ENCODE measurements at places on chromosomes 13 and 19.

DNA sequence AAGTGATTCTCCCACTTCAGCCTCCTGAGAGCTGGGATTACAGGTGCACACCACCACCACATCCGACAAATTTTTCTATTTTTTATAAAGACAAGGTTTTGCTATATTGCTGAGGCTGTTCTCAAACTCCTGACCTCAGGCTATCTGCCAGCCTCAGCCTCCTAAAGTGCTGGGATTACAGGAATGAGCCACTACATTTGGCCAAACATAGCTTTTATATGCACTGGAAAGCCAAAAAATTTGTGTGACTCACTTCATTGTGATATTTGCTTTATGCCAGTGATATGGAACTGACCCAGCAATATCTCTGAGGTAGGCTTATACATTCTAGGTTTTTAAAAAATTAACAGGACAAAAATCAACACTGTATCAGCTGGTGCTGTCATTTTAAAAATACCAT, 26.8 kb upstream of the ACOD1 start:
- DNase-seq, result no peak

GRCh38 chr19:35110974-35111373, 4.6 kb upstream of the FXYD3 start:
- DNase-seq, result no peak

DNA sequence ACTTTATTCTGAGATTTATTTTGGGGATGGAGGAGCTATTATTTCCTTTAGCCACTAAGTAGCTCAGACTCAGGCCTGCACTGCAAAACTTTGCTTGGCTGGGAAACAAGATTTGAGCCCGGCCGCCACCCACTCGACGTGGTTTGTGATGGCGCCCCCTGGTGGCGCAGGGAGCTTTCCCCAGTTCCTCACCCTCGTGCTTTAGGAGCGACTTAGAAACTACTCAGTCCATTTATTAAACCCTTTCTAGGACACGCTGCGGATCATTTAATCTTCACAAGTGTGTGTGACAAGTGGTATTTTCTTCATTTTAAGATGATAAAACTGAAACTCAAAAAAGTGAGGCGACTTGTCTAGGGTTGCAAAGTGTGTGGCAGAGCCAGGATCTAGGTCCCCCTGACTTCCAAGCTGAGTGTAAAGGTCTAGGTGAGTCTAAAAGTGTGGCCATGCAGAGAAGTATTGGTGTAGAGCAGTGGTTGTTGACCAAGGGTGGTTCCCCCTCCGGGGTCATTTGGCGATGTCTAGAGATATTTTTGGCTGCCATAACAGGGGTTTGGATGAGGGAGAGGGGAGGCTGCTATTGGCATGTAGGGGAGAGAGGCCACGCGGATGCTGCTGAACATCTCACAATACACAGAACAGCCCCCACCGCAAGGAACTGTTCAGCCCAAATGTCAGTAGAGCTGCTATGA, 2.2 kb downstream of the CXCL17 start:
- DNase-seq, result peak; percentile 42

- no peak for DNase-seq
Measured at GRCh38 chr13:111165241-111166010, 50.3 kb downstream of the ARHGEF7 start.

DNA sequence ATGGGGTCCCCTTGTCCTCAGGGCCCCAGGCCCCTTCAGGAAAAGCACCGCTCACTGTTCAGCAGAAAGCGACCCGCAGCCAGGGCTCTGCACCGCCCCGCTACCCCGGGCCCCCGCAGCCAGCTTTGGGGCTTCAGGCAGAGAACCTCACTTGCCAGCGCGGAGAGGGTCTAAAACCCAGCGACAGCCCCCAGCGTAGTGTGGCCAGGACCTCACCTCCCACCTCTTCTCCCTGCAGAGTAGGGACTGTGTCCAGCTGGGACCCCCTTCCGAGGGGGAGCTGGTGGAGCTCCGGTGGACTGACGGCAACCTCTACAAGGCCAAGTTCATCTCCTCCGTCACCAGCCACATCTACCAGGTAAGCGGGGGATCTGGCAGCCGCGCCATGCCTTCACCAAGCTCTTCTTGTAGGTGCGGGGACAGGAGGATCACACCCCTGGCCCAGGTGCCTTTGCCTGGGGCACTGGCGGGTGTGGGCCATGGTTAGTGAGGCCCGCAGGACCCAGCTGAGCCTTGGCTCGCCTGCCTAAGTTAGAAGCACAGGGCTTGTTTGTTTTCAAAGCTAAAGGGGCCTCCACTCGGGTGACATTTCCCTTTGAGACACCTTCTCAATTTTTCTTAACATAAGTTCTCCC, 175.7 kb downstream of the KDM4B start:
- DNase-seq, result no peak

DNA sequence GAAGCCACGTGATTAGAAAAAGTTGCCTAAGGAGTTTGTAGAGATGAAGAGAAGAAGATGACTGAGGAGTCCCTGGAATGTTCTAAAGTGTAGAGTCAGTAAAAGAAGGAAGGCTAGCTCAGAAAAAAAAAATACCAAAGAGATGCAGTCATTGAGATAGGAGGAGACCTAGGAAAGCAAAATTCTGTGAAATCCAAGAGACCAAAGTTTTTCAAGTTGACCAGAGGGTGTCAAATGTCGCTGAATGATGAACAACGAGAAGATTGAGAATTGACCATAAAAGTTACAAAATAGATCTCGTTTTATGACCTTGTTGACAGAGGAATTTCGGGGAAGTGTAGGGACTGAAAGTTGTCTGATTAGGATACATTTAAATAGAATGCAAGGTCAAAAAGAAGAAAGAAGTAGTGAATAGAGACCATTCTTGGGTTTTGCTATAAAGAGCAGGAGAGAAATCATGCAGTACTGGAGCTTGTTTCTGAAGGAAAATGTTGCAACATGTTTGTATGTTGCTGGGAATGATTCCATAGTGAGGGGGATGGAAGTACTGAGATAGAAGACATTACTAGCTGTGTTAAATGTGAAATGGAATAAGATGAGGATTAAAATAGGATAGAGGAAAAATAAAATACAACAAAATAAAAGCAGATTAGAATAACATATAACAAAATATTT, 30.2 kb upstream of the HTR2A start:
- no peak for DNase-seq

GRCh38 chr13:37959284-37959683, 89.7 kb upstream of the TRPC4 start:
- no peak for DNase-seq

GRCh38 chr19:5950741-5951140, 27.2 kb downstream of the RANBP3 start:
- DNase-seq, result no peak

DNA sequence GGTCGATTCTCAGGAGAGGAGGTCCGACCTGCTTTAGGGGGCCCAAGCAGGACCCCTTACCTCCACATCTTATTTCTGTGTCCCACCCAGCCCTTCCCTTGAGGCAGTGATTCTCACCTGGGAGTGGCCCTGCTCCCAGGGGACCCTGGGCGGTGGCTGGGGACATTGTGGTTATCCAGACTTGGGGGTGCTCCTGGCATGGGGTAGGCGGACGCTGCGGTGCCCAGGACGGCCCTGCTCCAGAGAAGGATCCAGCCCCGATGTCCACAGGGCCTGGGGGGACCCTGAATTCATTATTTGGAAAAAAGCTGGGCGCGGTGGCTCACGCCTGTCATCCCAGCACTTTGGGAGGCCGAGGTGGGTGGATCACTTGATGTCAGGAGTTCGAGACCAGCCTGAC, 84.4 kb downstream of the GADD45B start:
- DNase-seq, result no peak

- no peak for DNase-seq
Measured at GRCh38 chr19:17602872-17603510, 47.5 kb downstream of the COLGALT1 start.

DNA sequence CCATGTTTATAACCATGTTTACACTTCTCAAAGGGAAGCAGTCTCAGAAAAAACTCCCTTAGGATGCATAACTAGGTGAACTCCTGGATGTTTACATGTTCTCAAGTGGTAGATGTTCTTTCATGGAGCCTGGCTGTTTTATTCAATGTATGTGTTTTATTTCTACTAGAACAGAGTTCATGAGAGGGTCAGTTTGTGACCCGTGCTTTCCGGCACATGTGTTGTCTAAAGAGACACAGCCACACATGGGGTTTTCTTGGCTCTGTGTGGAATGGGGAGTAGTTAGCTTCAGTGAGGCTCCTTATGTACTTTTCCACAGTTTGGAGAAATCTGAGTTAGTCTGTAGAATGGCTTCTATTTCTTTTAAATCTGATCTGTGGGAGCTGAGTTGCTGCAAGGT, 60.9 kb downstream of the ATP8A2 start:
- DNase-seq, result no peak

DNA sequence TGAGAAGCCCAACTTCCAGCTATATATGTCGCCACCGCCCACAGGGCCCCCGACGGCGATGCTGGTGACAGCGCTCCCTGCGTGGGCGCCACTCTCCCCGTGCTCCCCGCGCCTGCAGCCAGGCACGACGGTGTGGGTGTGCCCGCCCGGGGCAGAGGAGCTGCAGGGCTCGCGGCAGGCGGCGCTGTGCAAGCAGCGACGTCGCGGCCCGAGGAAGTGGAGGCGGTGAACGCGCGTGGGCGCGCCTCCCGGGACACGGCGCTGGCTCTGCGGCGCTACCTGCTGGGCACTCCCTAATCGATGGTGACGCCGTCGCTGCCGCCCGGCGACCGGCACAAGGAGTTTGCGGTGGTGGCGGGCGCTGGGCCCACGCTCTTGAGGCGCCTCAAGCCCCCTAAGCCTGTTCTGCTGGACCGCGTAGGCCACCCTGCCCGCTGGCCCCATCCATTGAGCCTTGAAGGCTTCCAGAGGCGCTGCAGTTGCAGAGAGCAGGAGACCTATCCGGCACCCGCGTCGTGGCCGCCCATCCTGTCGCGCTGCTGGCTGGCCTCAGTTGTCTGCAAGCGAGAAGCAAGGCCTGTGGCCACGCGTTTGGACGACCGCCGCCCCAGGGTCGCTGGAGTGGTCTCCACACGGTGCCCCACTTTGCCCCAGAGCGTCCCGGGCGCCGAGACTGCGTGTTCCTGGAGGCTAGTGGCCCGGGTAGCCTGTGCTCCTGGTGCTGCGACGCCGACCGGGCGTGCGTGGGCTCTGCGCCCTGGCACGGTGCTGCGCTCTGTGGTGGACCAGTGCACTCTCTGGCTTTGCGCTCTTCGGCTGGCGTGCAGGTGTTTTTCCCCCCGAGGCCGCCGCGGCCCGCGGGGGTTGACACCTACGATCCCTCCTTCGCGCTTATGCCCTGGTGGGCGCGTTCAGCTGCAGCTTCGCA, 23.1 kb downstream of the LRFN3 start:
- no peak for DNase-seq

GRCh38 chr19:42441049-42441445, 1.7 kb downstream of the CXCL17 start:
- DNase-seq, result no peak

GRCh38 chr19:5575590-5575989, 7.8 kb upstream of the TINCR start:
- DNase-seq, result no peak

DNA sequence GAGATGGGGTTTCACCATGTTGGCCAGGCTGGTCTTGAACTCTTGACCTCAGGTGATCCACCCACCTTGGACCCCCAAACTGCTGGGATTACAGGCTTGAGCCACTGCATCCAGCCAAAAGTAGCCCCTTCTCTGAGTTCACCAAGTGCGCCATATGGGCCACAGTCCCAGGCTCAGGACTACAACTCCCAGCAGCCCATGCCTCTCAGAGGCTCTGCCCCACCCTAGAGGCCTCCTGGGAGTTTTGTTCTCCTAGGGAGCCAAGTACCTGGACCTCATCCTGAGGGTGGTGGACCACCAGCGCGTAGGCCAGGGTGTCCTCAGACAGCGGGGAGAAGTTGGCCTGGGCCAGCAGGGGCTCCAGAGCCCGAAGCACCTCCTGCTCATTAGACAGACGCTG, 18.8 kb downstream of the TMEM143 start:
- no peak for DNase-seq

GRCh38 chr13:99037756-99038155, 59.9 kb upstream of the DOCK9 start:
- DNase-seq, result no peak

GRCh38 chr13:92097337-92097903, 699.0 kb downstream of the GPC5 start:
- DNase-seq, result no peak

DNA sequence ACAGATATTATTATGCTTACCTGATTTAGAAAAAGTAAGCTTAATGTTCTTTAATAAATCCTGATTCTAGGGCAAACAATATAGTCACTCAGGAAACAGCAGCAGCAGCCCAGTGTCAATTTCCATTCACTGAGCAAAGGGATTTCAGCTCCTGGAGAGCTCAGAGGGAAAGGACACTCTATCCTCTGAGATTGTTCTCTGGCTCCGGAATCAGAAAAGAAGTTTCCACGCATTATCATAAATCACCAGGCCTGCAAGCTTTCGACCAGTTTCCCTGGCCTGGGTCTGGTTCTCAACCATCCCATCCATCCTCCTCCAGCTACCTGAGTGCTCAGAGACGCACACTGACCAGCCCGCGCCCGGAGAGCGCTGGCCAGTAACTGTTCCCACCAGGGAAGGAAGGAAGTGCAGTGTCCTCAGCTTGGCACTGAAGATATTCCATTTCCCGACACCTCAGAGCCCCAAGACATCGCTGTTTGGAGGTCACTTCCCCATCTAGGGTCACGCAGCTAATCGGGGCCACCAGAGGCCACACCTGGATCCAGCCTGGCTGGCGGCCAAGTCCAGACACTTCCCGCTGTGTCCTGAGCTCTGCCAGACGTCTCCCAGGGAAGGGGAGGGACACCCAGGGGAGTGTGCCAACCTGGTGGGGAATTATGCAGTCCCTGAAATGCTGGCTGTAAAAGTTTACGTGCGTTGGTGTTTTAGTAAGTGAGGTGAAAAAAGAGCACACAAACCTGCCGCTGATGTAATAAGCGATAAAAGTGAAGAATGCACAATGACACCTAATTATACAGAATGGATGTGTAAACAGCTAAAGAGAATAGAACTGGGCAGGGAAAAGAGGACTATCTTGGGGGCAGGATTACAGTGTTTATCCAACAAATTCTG, 29.1 kb downstream of the EPS15L1 start:
- no peak for DNase-seq

DNA sequence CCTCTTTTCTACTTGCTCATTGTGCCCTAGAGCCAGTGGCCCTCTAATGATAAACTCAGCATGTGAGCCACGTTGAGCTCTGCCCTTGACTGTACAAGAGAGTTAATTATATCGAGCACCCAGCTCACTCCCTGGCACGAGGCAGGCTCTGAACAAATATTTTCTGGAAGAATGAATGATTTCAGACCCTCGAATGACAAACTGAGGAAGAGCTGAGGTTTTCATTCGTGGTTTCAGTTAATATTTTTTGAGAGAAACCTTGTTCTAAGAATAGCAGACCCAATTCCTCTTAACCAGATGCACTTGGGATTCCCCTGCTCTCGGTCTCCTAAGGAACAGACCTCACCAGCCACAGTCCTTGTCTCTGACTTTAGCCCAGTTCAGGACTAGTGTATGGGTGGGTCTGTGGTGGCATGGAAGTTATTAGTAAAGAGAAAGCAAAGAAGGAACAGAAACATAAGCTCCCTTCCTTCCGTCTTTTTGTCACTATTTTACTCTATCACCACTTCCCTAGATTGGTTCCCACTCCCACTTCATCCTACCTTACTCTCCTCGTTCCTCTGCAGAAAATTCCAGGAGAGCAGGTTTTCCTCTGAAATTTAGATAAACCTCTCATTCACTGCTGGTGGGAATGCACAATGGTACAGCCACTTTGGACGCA, 22.1 kb upstream of the WDFY2 start:
- no peak for DNase-seq

Data from HS-27A (cell line).